ENCODE measurements at places on chromosomes 7 and 10.

DNA sequence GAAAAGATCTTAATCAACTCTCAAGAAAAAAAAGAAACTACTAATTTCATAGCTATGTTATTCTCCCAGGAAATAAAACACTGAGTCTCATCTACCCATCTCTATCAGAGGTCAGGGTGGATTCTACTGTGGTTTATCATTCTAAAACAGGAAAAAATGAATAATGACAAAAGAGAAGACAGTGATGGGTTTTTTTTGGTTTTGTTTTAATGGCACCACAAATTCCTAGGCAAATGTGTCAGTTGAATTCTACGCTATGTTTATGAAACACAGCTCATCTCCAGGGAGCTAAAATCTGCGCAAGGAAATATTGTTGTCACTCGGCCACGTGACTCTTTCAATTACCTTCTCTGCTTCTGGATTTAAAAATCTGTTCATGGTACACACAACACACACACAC is 393.4 kb upstream of the SORCS1 start:
- DNase-seq = no peak

DNA sequence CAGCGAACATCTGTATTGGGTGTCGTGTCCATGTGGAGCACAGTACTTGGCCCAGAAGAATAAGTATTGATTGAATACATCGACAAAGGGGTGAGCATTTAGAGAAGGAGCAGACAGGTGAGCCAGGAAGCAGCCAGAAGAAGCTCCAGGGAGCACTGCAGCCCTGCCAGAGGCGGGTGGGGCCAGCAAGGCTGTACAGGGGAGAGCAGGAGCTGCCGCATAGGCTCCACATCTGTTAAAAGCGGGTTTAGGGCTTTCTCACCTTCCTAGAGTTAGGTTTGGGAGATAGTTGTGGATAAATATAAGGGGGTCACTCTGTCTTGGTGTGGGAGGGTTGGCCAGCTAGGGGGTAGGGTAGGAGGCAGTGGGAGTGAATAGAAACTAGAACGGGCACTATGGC is 1.3 kb upstream of the CPA1 start:
- DNase-seq = no peak

DNA sequence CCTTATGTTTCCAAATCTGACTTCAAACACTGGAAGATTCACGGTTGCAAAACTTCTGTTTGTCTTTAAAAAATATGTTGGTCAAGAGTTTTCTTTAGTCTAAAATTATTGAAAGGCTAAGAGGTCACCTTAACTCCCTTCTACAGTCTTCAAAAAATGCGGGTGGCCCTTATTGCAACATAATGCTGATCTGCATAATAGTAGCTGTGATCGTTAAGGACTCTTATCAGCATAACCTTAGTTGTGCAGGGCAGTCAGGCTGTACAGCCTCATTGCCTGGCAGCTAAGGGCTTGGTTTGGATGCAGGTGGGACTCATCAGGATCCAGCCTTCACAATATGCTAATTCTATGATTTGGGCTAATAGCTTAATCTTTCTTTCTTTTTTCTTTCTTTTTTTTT is 15.0 kb downstream of the KIAA1217 start:
- DNase-seq = no peak

DNA sequence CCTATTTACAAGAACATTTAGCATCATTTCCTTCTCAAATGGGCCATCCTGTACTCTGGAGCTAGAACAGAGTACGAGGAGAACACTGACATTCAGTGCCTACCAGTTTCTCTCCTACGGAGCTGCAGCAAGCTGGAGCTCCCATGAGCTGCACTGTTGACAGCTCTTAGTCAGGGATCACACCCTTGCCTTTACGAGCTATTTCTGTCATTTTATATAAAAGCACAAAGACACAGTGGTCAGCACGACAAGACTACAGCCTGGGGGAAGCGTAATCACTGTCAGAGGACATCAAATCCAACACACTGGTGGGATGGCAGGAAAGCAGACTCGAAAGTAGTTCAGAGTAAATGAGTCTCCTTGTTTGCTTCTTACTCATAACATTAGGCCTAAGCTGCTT is 2.7 kb downstream of the CDCA7L start:
- DNase-seq = no peak

DNA sequence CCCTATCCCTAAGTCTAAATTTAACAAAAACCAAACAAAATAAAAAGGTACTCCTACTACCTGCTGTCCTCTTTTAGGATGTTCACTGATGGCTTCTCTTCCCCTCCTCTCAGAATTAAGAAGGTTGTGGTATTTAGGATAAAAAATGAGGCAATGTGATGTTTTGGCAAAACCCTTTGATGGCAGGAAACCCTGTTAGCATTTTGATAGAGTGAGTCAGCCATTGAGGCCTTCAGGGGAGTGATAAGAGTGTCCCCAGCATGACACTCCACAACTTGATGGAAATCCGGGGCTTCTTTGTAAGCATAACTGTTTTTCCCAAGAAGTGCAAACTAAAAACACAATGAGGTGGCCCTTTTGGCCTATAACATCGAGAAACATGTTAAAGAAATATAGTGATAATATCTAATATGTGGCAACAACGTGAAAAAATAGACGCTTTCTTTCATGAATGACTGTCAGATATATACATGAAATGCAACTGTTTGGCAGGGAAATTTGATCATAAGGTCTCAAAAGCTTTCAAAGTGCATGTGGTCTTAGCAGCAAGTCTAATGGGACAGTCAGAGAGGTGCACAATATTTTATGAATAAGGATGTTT is 55.0 kb downstream of the PRTFDC1 start:
- DNase-seq = no peak

GRCh38 chr7:117582219-117582704 is 102.4 kb downstream of the CFTR start:
- no peak for DNase-seq

- no peak for DNase-seq
Observed at GRCh38 chr7:117385363-117386109, 41.8 kb downstream of the ASZ1 start.

GRCh38 chr7:24980534-24981170 is 674 bp upstream of the OSBPL3 start:
- DNase-seq = peak; percentile 57

DNA sequence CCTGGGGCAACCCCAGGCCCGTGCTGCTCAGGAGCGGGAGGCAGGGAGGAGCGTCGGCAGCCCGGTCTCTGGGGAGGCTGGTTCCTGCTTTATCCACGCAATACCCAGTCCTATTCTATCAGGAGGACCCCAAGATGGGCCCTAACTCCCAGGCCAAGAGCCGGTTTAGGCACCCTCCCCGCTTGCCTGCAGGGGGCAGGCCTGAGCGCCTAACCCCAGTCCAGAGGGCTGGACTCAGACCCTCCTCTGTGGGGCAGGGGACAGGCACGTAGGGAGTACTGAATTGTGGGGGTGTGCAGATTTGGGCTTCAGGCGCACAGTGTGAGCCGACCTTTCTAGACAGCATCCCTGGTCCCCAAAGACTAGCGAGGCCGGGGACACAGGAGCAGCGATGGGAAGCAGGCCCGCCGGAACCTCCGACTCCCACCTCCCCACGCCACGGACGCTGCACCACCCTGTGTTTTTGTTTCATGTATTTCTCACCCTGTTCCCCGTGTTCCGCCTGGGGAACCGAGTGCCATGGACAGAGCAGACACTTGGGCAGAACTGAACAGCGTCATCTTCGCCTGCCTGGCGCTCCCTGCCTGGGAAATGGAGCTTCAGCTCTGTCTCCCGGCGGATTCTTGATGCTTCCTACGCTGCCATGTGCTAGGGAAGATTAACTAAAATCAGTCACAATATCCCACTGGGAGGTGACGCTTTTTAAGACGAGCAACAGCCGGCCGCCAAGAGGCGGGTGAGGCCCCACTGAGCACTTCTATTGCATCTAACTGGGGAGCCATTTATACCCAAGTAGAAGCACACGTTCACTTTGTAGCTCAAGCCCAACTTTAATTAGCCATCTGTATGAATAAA is 5.3 kb downstream of the NUDT1 start:
- DNase-seq = peak; percentile 49

DNA sequence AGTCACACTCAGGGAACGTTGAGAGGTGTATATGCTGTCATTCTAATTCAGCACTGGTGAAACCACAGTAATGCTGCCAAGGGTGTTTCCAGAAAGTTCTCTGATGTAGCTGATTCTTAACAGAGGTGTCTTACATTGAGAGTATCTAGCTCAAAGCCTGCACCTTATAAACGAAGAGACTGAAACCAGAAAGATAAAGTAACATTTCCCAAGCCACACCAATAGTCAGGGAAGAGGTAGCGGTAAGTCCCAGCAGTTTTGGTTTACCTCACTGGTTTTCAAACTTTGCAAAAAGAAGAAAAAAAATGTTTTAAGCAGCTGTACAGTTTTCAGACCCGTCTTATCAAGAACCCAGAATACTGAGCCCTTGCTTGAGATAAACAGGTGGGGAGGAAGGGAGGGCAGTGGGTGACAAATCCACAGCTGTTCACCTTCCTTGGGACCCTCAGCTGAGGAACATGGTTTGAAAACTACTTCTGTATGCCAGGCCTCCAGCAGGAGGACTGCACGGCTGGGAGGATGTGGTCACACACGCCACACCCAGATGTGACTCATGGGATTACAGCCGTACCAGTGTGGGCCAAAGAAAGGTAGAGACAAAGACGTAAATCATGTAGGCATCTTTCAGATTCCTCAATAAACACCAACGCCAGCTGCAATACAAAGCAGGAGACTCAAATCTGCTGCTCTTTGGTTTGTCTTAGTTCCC is 63.9 kb upstream of the GSDME start:
- DNase-seq = peak; percentile 88

- DNase-seq = no peak
Observed at GRCh38 chr7:106591146-106591545, 69.8 kb downstream of the CCDC71L start.

DNA sequence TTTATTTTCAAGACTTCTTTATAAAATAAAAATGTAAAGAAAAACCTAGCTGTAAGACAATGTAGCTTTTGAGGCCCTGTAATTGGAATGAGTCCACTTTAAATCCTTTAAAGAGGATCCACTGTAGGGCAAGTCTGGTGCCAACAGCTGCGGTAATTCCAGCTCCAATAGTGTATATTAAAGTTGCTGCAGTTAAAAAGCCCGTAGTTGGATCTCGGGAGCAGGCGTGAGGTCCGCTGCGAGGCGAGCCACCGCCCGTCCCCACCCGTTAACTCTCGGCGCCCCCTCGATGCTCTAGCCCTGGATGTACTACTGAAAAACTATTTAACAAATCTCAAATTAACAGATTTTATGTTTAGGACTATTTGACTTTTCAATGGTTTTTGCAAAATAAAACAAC is 414.7 kb upstream of the SEMA3C start:
- DNase-seq = no peak

- DNase-seq = no peak
Observed at GRCh38 chr10:110336111-110336721, 31.5 kb upstream of the SMNDC1 start.

DNA sequence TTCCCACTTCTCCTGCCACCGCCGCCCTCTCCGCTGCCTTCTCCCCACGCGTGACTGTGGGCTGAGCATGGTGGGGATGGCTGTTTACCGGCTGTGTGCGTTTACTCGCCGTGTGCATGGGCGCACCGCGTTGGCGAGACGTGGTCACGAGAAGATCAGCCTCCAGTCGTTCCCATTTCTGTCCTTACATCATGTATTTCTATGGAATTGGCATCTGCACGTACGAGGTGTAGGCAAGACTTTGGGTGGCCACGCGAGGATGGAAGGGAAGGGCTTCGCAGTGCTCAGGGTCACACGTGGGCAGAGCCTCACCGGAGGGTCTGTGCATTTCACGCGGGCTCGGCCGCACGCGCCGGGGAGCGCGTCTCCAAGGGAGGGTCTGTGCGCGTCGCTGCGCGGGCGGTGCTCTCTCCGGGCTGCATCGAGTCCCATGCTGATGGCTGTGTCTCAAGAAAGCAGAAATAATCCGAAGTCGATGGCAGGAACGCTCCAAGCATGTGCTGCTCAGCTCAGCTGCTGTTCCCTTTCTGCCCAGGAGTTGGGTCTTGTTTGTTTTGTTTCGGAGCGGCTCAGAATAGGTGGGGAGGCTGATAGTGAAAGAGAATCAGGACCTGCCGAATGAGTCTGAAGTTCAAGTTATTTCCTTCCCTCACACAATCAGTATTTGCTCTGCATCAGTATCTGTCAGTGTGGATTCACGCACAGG is 973 bp downstream of the CAMK1D start:
- DNase-seq = peak; percentile 63

GRCh38 chr7:149147752-149148653 is 750 bp downstream of the ZNF398 start:
- peak; percentile 66 for DNase-seq

GRCh38 chr7:71595176-71595575 is 463.2 kb downstream of the GALNT17 start:
- no peak for DNase-seq

- DNase-seq = no peak
Observed at GRCh38 chr7:117929237-117929636, 56.0 kb upstream of the CTTNBP2 start.

GRCh38 chr10:27744802-27745731 is 552 bp downstream of the MKX start:
- DNase-seq = peak; percentile 26

- no peak for DNase-seq
Observed at GRCh38 chr10:869171-869570, 62.3 kb downstream of the LARP4B start.

DNA sequence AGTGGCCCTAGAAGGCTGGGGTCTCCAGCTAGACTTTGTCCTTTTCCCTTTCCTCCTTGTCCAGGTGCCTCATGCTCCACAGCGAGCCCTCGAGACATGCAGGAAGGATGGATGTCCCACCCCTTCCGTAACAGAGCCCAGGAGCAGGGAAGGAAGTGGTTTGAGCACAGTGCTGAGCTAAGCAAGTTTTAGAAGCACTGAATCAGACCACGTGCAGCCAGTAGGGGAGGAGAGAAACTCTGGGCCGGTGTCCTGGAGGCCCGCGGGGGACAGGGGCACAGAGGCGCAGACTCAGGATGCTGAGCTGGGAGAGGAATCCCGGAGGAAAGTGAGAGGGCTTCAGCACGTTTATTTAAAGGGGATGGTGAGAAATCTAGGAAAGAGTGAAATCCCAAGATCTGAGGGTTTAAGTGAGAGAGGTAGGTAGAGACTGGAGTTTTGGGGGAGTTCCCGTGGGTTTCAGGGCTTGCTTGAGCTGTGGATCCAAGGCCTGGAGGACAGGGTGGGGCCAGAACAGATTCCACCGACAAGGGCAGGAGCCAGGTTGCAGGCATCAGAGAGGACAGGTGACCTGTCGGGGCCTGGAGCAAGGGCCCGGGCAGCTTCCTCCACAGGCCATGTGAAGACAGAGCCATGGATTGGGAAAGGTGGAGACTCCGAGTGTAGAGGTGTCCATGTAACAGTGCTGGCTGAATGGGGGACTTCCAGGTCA is 4.4 kb upstream of the IRF5 start:
- DNase-seq = peak; percentile 44

- DNase-seq = no peak
Observed at GRCh38 chr10:11887381-11888227, 64.4 kb downstream of the PROSER2 start.

- no peak for DNase-seq
Observed at GRCh38 chr10:17984056-17984455, 32.3 kb downstream of the SLC39A12 start.

DNA sequence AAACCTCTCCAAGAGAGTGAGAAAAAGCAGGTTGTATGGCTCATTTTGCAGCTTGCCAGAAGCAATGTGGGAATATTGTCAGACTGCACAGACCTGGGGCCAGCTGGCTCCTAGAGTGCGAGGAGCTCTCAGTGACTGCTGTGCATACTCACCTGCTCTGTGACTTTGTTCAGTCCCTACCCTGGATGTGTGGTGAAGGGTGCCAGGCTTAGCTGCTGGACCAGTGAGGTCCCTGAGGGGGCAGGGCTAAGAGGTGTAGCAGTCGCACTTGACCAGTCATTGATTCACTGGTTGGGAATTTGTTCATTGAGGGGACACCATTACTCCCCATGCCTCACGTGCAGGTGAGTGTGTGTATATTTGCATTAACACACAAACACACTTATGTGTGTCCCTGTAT is 60.1 kb downstream of the IKZF1 start:
- no peak for DNase-seq

- no peak for DNase-seq
Observed at GRCh38 chr7:84154991-84155781, 39.4 kb downstream of the SEMA3A start.
